ENCODE measurements at places on chromosomes 4 and X.

- DNase-seq = no peak
Measured at GRCh38 chrX:5829060-5829459, 399.6 kb downstream of the NLGN4X start.

DNA sequence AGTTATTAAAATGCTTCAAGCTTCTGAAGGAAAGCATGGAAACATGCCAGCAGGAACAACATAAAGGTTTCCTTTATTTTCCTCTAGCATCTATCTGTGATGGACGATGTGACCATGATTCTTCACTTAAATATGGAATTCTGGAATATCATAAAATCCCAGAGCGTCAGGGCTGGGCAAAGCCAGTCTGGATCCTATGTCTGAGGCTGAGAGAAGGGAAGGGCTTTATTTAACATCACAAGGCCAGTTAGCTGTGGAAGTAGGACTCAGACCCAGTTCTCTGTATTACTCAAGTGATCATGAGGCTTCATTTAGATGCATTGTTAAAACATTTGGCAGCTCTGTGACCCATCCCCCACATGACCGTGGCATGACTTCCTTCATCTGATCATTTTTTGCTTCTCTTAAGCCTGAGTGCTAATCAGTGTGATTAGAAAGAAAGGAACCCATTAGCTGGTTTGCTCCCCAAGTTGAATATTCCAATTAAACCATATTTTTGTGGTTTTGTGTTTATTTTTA, 40.9 kb upstream of the EOLA2 start:
- DNase-seq = no peak

- DNase-seq = peak; percentile 28
Measured at GRCh38 chrX:119672426-119672825, 20.5 kb downstream of the SEPTIN6 start.

- no peak for DNase-seq
Measured at GRCh38 chr4:186260117-186260503, 5.9 kb upstream of the F11 start.

DNA sequence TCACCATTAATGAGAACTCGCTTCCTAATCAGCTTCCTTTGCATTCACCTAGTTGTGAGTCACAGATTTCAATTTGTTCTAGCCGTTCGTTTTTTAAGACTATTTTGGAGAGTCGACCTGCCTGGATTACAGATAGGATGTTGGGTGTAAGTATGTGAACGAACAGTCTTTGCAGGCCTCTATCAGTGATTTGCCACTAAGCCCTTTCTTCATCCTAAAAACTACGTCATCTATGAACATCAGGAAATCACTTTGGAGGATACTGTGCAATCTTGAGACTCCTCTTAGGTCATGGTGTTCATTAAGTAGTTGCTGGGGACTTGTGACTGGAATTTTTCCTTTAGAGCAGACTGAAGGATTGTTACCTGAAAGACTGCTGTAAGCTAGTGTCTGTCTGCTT, 1.1 kb downstream of the POLA1 start:
- DNase-seq = no peak

DNA sequence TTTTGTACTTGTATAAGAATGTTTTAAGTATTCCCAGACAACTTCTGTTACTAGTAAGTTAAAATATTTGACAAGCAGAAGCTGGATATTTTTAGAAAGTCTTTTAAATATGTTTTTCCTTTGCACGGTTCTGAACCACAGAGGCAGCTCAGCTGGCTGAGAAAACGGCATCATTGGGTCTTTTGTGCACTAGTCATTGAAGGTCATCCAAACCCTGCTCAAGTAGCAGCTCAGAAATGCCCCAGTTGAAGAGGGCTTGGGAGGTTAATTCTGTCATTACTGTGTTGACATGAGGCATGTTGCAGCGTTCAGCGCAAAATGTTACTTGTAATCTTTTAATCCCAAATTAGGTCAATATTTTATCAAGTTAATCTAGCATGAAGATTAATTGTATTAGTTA, 383.7 kb upstream of the FAM241A start:
- DNase-seq = no peak

- no peak for DNase-seq
Measured at GRCh38 chrX:123590842-123591486, 141.9 kb downstream of the THOC2 start.

DNA sequence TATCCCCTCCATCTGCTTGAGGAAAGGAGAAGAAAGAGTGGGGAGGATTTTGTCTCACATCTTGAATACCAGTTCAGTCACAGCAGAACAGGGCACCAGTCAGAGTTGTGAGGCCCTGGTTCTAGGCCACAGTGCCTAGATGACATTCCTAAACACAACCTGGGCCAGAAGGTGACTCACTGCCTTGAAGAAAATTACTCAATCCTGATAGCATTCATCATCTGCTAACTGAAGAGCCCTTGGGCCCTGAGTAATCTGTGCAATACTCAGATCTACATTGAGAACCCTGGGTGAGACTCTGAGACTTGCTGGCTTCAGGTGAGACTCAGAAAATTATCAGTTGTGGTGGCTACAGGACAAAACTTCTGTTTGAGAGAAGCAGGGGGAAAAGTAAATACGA, 20.5 kb upstream of the PRR32 start:
- DNase-seq = no peak

- DNase-seq = no peak
Measured at GRCh38 chr4:20251031-20251795, 492 bp upstream of the SLIT2 start.

DNA sequence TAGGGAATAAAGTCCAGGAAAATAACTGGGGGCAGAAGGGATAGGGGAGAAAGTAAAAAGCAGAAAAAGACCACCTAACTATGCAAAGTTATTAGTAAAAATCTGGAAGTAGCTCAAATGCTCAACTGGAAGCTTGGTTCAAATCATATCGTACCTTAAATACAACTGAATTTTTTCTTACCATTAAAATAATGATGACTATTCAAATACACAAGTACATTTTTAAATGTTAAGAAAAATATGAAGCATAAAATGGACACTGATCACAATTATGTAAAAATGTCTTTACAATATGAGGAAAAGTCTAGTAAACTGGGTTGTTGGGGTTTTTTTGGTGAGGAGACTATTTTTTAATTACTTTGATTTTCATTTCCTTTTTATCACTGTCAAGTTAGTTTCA, 3.1 kb downstream of the BRWD3 start:
- no peak for DNase-seq

DNA sequence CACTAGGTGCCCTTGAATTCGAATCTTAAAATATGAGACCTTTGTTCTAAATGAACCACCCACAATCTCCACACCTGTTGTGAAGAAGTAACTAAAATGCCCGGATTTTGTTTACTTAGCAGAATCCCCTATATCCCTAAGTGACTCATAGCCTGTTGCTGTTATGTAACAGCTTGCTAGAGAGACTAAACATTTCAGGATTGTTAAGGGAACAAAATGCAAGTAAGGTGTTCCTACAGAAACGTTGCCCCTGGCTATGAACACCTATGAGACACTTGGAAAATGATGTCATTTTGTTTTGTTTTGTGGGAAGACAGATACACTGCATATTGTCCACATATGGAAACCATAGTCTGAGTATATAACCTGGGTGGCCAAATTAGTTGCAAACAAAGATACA, 24.2 kb upstream of the MXRA5 start:
- no peak for DNase-seq

DNA sequence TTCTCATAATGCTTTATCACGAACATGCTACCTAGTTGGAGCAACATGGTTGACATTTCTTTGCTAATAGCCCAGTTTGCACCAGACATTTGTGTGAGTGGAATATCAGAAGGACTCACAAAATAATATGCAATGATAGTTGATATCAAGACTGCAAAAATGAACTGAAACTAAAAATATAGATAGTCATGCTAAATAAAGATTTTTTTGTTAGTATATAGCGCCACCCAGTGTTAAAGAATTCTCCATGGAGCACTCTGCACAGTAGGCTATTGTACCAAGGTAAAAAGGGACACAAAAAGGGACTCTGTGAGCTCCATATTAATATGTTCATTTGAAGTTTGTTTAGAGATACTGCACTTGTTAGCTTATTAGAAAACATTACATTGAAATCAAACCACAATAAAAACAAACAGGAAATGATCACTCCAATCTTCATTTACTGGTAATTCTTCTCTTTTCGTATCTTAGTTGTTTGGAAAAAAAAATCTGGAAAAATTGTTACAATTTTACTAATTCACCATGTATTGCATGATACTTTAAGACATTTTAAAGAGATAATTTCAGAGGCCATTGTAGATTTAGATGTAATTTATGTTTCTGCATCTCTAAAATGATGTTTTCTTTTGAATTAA, 1509.6 kb downstream of the ADGRL3 start:
- peak; percentile 62 for DNase-seq

GRCh38 chrX:13750204-13750603, 15.7 kb downstream of the OFD1 start:
- peak; percentile 8 for DNase-seq

GRCh38 chrX:39827951-39828350, 269.8 kb downstream of the BCOR start:
- DNase-seq = no peak

DNA sequence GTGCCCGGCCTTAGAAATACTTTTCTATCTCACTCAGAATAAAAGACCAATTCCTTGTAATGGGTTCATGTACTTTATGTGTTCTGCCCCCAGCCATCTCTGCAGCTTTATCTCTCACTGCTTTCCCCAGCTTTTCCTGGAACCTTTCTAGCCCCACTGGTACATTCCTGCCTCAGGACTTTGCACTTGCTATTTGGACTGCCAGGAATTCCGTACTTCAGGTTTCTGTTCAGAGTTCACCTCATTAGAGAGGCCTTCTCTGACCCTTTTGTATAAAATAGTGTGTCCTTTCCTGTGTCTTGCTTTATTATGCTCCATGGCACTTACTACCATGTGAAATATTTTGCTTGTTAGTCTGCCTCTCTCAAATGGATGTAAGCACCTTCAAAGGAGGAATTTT, 112.5 kb downstream of the PDLIM5 start:
- DNase-seq = no peak

DNA sequence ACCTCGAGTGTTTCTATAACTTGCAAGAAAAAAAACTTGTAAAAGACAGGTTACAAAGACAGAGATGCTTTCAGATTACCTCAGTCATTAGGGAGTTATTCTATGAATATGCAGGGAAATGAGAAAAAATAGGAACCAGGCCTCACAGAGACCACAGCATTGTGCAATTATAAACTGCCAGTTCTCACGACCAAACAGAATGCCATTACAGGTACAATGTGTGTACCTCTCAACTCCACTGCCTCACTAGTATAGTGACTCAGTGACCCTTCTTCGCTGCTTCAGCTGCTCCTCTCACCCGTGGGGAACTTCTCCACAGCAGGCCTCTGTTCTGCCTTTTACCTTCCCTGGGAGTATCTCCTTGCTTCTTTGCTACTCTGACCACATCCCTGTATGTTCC, 2.3 kb upstream of the HTATSF1 start:
- no peak for DNase-seq

DNA sequence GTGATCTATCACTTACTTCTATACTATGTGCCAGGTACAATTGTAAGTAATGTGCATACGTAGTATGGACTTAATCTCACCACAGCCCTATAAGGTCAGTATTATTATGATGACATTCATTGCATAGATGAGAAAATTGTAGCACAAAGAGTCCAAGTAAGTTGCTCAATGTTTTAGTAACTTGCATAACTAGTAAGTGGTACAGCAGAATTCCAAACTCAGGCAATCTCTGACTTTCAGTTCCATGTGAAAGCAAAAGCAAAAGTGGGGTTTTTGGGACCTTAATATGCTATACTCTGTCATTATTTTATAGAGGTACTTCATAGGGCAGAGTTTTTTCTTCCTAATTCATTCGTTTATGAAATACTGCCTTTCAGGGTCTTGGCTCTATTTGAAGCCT, 188.8 kb upstream of the VEGFC start:
- no peak for DNase-seq

DNA sequence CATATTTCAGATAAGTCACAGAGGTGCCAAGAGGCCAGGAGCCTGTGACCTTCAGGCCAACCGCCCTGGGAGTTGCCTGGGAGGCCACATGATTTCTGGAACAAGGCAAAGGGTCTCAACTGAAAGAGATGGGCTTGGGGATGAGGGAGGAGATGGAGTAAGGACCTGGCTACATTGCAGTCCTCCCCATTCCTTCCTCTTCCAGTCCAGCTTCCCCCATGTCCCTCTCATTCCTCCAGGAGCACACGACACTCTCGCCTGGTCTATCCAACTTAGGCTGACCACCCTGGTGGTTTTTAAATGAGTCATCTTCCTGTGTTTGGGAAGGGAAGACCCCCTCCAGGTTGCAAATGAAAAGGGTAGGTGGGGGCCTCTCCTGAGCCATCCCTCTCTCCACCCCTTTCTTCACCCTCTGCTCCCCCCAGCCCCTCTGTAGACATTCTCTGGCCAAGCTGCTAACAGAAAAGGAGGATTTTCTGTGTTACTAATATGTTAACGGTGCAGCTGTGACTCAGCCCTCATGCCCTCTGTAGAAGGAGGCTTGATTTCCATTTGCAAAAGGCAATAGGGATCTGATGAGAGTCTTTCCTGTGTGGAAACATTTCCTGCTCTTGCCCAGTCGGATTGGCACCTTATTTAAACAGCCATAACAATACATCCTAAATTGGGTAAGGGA, 79.2 kb downstream of the RTL5 start:
- DNase-seq = no peak

GRCh38 chr4:112451831-112452230, 64.1 kb downstream of the NEUROG2 start:
- DNase-seq = no peak

DNA sequence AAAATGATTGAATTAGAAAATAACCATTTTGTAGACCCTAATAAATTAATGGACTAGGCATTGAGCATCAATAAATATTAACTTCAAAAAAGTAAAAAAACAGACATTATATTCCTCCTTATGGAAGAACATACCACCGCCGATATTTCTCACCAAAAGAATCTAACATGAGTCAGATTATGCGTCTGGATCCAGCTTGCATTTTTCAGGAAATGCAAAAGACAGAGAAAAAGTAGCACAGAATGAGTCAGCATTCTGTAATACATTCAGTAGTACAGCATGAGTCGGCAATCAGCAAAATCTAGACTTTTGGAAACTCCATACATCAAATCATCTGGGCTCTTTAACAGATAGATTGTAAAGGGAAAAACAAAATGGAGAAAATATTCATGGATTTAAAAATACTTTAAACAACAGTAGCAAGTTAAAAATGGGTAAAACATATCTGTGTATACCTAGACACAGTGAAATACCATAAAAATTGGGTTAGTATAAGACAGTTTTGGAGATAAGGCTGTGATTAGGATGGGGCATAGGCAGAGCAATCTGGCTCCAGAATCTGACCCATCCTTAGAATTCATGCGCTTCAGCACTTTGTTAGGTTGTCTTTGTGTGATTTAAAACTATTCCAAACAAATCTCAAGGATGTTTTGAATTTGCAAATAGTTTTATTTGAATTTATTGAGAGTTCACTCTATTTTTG, 633.0 kb upstream of the FAM241A start:
- DNase-seq = no peak

DNA sequence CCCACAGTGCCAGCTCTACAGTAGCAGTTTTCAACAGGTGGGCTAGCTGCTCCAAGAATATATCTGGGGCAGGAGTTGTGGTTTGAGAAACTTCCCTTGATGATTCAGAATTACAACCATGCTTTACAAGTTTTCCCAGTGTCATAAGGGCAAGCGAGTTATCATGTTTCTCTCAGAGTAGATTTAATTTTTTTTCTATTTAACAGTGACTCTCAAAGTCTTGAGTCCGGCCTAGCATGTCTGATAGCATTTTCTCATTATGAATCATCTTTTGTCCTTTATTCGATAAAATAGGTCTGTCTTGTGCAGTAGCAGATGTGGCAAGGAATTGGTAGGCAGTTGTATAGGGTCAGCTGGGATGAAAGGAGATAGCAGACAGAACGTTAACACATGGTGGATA, 62.2 kb upstream of the SPANXD start:
- DNase-seq = no peak
